ENCODE measurements at places on chromosomes 5 and 9.

GRCh38 chr9:104783588-104783987, 19.7 kb downstream of the NIPSNAP3B start:
- no peak for DNase-seq

DNA sequence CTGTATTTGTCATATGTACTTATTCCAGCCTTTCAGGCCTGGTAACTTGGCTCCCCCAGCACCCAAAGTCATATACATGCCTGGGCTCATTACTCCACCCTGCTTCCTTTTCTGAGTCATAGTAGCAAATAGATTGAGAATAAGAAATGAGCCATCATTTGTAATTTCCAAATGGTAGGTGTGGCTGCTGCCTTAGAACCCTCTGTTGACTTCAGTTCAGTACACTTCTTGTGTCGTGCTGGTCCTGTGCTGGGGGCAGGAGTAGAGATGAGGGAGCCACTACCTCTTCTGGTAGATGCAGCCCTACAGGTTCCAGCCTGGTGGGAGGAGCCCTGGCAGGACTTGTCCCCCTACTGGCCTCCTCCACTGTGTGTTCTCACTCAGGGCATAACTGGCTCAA, 11.1 kb downstream of the GM2A start:
- no peak for DNase-seq

- no peak for DNase-seq
Measured at GRCh38 chr5:94361832-94362796, 256.3 kb downstream of the KIAA0825 start.

- no peak for DNase-seq
Measured at GRCh38 chr5:60960591-60960990, 15.6 kb downstream of the NDUFAF2 start.

- no peak for DNase-seq
Measured at GRCh38 chr5:7329141-7329540, 66.8 kb upstream of the ADCY2 start.
